Coronary artery (tissue), 2 donors: ENCODE measurements at places on chromosomes 6 and 20.

DNA sequence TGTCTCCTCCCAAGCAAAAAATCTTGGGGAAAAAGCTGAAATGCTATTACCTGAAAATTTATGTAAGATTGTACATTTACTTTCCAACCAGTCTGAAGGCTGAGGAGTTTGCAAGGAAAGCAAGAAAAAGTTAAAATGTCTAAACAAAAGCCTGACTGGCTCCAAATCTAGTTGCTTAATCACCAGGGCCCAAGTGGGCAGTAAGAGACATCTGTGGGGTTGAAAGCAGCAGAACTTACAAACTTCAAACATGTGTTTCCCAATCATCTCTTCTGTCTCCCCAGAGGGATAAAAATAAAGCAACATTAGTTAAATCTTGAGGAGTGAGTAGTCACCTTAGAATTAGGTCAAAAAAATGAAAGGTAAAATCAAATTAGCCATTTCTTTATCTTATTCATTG, 98.6 kb downstream of the OGFRL1 start:
- DNase-seq = no peak

DNA sequence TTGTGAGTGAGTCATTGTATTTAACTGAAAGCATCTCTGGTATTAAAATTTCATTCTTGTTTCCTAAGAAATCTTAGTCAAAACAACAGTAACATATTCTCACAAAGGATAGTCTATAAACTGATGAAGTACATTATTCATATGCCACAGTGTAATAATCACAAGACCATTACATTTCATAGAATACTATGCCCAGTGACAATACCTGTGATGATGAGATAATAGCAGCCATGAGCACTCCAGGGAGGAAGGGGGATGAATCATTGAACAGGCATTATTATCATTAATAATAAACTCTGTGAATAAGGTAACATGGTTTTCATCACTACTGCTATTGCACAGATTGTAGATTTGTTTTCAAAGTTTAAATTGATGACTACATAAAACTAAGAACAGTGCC, 667.9 kb downstream of the EPM2A start:
- DNase-seq = no peak

DNA sequence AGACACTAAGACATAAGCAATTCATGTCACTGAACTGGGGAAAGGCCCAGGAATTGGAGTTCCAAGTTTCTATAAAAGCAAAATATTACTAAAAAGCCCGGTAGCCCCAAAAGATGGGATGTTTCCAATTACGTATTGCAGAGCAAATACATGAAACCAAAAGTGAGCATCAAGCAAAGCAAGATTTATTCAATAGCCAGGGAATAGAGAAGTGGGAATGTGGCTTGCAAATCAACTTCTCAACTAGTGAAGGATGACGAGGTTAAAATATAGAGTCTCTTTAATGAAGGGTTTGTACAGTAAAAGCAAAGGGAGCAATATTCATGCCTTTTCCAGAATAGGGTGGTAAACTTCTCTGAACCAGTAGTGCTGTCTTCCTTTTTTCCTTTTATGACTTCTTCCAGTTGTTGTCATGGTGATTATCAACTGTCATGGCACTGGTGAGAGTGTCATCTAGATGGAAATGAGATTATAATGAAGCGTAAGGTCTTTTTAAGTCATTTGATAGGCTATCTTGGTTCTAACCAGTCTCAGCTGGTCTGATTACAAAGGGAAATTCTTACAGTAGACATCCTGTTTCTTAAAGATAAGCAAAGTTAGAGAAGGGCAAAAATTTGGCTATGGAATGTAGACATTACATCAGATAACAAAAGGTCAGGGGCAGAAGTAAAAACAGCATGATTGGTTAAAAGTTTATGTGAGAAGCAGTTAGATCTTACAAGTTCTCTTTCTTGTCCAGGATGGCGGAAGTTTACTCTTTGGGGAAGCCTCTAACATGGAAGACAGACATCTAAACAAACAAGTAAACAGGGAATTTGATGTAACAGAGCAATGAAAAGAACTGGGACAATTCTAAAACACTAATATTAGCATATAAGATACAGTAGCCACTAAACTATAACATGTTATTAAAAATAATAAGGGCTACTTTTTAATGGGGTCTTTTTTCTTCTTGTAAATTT, 96.9 kb downstream of the TBX18 start:
- no peak for DNase-seq

- DNase-seq = no peak
Observed at GRCh38 chr6:116611056-116611455, 5.2 kb upstream of the RSPH4A start.

GRCh38 chr6:164006459-164006858, 591.9 kb downstream of the QKI start:
- DNase-seq = no peak

DNA sequence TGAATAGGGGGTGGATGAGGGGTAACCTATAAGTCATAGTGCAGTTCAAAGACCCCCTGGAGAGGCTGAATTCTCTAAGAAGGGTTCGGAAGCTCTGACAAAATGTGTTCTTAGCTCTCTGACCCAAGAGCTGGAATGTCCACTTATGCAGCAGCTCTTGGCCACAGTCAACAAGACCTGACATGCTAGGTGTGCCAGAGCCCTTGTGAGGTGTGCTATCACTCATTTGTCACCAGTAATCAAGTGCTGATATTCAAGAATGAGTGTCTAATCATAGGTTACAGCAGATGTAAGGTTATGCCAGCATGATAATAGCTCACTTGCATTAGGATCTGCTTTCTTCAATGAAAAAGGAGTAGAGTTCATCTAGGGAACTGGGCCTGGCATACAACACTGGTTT, 28.1 kb downstream of the TOMM6 start:
- DNase-seq = no peak

GRCh38 chr6:117487821-117488220, 5.3 kb downstream of the DCBLD1 start:
- DNase-seq = no peak

DNA sequence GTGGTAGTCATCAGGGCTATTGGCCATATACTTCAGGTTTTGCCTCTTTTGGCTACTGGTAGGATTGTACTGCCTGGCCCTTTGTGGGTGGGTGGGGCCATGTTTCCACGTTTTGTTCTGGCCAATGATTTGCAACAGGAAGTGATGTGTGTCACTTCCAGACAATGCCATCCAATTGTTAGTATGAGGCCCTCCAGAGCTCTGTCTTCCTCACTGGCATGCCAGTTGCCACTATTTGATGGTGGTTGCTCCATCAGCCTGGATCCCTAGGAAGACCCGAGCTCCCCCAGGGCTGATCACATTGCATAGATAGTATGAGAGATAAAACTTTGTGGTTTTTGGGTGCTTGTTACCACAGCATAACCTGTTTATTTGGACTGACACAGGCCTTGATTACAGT, 7.7 kb upstream of the LRRN4 start:
- DNase-seq = no peak

GRCh38 chr20:38193586-38194105, 28.6 kb upstream of the TGM2 start:
- DNase-seq = peak; percentile 67

DNA sequence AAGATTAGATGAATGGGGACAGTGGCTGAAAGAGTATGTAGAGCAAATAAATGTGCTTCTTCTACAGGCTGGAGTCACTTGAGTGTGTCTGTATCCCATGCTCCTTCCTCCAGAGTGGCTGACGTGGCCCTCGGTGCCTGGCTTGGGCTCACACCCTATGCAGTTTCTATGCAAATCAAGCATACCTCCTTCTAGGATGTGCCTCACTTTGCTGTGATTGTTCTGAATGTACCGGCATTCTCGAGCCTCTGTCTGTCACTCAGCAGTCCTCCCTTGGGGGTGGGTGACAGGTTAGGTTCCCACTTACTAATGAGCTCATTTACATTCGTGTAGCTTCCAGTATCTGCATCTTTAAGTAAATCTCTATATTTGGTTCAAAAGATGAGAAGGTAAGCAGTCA, 55.1 kb upstream of the HDDC2 start:
- DNase-seq = no peak

- DNase-seq = no peak
Observed at GRCh38 chr6:125259354-125259736, 42.4 kb downstream of the HDDC2 start.

DNA sequence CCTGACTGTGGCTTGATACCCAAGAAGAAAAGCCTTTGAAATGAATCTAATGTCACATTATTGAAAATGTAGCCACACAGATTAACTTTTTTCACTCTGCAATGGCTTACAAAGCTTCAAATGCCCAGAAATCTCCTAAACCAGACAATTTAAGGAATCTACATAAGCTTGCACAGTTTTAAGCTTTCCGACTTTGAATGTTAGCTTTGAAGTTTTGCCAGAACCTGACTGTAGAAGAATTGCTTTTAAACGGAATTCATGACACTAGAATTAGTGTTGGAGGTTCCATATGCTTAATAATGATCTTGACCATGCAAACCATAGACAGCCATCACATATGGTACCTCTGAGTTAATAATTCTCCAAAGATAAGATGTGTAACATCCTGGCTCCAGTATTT, 798.5 kb upstream of the EPHA7 start:
- DNase-seq = no peak

GRCh38 chr6:27242589-27243265, 4.8 kb upstream of the PRSS16 start:
- no peak for DNase-seq

- DNase-seq = peak; percentile 75
Observed at GRCh38 chr6:27178407-27178730, 69.1 kb upstream of the PRSS16 start.

DNA sequence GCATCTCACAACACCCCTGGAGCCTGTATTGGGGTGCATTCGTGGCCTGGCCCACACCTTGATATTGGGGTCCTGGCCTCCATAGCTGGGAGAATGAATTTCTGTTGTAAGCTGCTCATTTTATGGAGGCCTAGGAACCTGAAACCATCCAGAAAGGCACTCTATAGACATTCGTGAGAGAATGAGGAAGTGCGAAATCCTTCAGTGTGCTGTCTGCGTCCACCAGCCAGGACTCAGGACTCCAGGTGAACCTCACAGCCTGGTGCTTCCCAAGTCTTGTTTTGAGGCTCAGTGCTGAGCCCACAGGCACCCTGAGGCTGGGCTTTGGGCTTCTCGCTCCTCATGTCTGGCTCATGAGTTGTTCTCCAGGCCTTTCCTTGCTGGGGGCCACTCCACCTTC, 11.9 kb upstream of the RBBP8NL start:
- no peak for DNase-seq

DNA sequence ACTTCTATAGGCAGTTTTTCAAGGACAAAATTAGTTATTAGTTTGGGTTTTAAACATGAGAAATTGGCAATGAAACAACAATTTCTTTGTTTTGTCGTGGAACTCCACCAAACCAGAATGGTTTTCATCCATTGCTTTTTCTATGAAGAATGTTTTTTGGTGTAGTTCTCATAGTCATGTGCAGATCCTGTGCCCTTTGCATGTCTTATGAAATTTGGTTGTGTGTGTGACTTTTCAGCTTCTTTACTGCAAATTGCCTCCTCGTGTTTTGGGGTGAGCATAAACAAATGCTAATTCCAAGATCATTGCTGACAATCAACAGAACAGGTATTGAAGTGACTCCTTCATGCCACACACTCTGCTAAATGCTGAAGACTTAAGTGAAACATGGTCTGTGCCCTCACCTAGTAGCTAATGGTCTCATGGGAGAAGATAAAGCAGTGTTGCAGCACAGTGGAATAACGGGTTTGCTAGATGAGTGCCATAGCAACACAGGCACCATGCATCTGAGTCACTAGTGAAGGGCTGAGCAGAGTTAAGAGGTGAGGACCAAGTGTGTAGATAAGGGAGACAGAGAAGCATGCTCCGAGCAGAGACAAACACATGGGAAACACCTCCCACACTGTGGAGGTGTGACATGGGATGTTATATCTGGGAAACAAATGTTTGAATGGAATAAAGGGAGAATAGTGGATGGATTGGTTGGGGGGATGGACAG, 120.0 kb downstream of the SLC16A10 start:
- no peak for DNase-seq

- DNase-seq = no peak
Observed at GRCh38 chr20:1897965-1898464, 2.8 kb downstream of the SIRPA start.

DNA sequence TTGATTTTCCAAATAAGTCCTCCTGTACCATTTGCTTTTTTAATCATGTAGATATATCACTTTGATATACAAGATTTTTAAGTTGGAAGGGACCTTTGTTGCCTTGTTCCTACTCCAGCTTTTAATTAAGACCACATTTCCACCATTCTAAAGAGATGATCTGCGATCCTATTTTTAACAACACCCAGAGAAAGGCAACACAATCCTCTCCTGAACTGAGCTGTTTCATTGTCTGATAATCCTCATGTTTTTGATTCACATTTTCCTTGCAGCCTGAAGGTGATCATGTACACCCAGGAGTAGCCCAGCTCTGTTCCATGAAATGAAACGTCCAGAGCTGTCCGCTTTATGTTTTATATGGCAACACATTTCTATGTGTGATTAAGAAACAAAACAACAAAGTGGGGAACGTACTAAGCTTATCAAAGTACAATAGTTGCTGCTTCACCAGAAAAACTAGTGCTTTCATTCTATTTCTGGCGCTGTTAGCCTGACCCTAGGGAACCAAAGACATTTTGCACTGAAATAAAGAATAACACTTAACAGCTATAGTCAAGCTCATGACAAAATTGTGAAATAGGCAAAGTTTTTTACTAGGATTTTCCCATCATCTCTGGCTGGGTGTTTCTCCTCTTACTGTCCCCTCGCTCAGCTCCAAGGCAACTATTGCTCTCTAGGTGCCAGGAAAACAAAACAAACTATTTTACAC, 22.6 kb upstream of the TRAF3IP2 start:
- DNase-seq = no peak

DNA sequence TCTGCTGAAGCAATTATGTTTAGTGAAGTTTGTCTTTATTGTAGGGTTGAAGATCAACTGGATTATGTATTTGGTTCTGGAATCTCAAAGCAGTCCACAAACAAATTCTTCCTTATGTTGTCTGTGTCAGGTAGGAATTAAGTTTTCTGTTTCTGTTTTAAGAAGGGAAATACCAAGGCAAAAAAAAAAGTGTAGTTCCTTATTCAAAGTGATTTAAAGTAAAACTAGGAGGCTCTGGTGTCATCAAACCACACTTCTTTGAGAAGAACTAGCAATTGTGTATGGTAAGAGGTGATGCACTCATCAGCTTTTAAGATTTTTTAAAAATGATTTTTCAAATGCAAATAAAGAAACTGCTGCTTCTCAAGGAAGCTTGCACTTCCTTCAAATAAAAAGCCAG, 1.9 kb downstream of the FAM135A start:
- DNase-seq = no peak

- DNase-seq = no peak
Observed at GRCh38 chr20:56631318-56631989, 2.3 kb downstream of the TFAP2C start.

DNA sequence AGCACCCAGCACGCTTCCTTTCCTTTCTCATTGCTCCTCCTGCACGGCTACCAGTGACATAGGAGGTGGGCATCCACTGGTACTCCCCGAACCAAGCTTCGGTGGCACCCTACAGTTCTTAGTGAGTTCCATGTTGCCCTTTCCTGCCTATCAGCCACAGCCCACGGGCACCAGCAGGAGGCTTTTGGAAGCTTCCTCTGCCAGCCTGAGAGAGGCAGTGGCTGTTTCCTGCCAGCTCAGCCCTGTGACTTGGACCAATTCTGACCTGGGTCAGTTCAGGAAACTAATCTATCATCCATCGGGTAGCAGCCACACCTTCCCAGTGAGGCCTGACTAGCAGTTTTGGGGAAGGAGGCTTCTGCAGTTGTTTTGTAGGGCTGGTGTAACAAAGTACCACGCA, 176.4 kb upstream of the UST start:
- no peak for DNase-seq
